G401 (cell line): ENCODE measurements at places on chromosomes 2 and 18.

GRCh38 chr2:149087751-149088150 is 49.3 kb downstream of the LYPD6B start:
- DNase-seq = no peak

DNA sequence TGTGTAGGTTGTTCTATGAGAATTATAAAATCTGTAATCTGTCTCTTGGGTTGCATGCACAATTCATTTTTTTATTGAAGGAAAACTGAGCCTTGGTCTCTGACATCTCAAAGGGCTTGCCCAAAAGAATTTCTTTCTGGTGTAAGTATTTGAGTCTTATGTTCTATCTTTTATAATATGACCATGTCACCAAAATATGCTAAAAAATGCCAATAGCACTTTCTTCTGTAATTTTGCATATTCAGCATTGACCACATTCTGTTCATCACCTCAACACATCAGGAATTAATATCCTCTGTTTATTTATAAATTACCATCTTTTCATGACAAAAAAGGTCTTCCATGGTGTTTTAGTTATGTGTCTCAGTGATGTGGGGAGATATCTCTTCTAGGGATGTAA is 268.7 kb upstream of the TCF4 start:
- DNase-seq = no peak

DNA sequence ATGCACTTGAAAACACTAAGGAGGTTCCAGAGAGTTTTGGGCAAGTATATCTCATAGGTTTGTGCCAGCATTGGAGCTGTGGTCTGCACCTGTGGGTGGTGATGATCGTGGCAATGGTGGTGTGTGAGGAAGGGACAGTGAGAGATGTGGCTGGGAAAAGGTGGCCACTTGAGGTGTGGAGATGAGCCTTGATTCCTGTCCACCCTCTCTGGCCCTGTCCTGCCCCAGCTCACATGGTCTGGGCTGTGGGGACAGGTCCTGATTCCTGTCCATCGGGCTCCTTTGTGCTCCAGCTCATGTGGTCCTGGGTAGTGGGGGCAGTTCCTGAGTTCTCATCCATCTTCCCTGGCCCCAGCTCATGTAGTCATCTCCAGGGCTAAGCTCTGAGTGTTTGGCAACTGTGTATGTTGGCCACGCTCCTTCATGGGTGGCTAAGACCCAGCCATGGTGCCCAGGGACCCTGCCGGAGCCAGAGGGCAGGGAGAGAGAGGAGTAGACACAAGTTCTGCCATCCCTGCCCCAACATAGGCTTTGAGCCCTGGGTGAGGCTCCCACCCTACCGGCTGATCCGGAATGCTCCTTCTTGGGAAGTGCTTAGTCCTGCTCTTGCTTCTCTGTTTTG is 294.4 kb upstream of the HDAC4 start:
- no peak for DNase-seq

- no peak for DNase-seq
Observed at GRCh38 chr2:10499275-10499907, 51.3 kb upstream of the ODC1 start.

GRCh38 chr18:50475538-50476193 is 84.2 kb upstream of the MAPK4 start:
- no peak for DNase-seq
